Epithelial cell of proximal tubule (primary cell): ENCODE measurements at places on chromosomes 3 and 15.

- peak; percentile 16 for DNase-seq
Measured at GRCh38 chr15:72472992-72473610, 1.0 kb upstream of the ARIH1 start.

- DNase-seq, result no peak
Measured at GRCh38 chr15:93035092-93035915, 53.7 kb downstream of the RGMA start.

GRCh38 chr3:33042668-33043067, 54.3 kb downstream of the GLB1 start:
- DNase-seq, result no peak

GRCh38 chr15:51692154-51692553, 10.9 kb downstream of the SCG3 start:
- DNase-seq, result no peak

DNA sequence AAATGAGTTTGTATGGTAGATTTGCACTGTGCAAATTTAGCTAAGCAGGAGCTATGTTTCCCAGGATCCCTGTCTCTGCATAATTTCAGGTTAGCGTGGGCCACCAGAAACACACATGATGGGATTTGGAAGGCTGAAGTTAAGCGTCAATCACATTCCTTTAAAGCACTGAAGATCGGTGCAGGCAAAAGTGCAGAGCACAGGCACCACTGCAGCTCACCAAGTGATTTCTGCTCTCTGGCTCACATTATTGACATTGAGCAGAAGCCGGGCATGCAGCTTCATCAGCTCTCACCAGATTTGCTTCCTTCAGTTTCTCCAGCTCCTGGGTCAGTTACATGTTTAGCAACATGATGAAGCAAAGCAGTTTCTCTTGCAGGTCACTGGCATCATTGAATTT, 256.4 kb upstream of the TGFBR2 start:
- no peak for DNase-seq

- DNase-seq, result peak; percentile 55
Measured at GRCh38 chr3:177122183-177122856, 75.0 kb downstream of the TBL1XR1 start.

GRCh38 chr3:27147215-27147614, 222.0 kb downstream of the NEK10 start:
- no peak for DNase-seq

- no peak for DNase-seq
Measured at GRCh38 chr3:119570229-119570628, 9.1 kb upstream of the ADPRH start.

DNA sequence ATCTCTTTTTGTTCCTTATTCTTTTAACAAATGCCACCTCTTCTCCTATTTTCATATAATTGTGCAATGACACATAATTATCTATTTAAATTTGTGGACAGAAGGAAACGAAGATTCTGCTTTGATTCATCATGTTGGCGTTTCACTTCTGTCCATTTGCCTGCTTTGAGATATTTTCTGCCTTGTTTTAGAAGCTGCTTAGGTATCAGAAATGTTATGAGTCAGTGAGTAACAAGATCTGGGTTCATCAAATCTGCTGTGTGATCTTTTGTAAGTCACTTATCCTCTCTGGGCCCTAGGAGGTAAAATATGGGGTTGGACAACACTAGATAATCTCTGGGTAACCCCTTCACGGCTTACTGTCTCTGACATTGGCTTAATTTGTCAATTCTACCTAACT, 7.3 kb upstream of the MINDY4B start:
- no peak for DNase-seq

- no peak for DNase-seq
Measured at GRCh38 chr3:177596248-177596815, 399.1 kb upstream of the TBL1XR1 start.

- no peak for DNase-seq
Measured at GRCh38 chr3:132183811-132184210, 133.4 kb upstream of the ACP3 start.

GRCh38 chr3:31469385-31469784, 63.3 kb upstream of the STT3B start:
- DNase-seq, result no peak

- no peak for DNase-seq
Measured at GRCh38 chr15:89482139-89482538, 14.2 kb downstream of the RHCG start.

- no peak for DNase-seq
Measured at GRCh38 chr3:48344867-48345507, 11.5 kb upstream of the SPINK8 start.

DNA sequence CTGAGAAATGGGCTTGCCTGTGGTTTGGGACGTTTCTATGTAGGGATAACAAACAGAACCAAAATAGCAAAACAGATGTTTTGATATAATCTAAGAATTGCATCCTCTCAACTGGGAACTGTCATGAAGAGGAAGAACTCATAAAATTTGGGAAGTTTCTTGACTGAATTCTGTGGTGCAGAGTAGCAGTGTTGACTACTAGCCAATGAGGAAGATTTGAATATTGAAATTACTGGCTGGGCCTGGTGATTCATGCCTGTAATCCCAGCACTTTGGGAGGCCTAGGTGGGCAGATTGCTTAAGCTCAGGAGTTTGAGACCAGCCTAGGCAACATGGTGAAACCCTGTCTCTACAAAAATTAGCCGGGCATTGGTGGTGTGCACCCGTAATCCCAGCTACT, 42.2 kb downstream of the ZNF609 start:
- DNase-seq, result no peak

DNA sequence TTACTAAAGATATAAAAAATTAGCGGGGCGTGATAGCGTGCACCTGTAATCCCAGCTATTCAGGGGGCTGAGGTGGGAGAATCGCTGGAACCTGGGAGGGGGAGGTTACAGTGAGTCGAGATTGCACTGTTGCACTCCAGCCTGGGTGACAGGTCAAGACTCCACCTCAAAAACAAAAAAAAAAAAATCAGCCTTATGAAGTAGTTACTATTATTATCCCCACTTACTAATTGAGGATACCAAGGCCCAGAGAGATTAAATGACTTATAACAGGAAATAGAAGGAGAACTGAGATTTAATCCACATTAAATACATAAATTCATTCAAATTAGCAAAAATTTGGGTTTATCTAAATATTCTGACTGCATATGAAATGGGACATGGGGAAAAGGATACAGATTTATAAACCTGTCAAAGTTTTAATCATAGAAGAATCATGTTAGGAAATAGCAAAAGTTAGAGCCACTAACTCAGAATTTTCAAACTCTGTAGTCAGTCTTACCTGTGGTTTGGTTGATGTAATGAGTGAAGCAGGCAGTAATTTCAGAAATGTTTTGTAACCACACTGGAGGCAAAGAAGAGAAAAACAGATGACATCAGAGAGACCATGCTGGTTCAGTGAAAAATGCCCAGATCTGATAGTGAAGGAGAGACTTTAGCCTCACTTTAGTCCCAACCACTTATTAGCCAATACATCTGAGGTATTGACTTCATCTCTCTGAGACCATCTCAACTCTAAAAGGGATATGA, 25.0 kb upstream of the ACAP2 start:
- peak; percentile 44 for DNase-seq

DNA sequence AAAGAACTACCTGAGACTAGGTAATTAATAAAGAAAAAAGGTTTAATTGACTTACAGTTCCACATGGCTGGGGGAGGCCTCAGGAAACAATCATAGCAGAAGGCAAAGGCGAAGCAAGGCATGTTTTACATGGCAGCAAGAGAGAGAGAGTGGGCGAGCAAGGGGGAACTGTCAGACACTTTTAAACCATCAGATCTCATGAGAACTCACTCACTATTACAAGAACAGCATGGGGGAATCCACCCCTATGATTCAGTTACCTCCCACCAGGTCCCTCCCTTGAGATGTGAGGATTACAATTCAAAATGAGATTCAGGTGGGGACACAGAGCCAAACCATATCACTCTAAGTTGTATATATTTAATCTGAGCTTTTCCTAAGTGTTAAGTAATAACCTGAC, 79.0 kb upstream of the MLF1 start:
- DNase-seq, result no peak

DNA sequence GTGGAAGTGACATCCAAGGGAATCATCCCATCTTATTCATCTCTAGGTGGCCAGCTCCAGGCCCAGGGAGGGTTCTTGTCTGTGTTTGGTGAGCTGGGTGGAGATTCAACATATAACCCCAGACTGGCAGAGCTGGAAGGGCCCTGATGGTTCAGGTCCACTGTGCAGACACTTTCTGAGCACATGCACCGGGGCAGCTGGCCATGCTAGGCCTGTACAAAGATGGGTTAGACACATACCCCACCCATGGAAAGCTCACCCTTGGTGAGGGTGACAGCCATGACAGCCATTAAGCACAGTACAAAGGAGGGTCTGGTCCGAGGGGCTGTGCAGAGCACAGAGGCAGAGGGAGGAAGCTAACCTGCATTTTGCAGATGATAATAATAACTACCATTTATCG, 100.4 kb downstream of the CORO2B start:
- no peak for DNase-seq

- no peak for DNase-seq
Measured at GRCh38 chr3:48016301-48016973, at the start of gene MAP4. TSS of gene MAP4 (minus strand) at chr3:48016416. CDS start at chr3:47998860, 17,556 bp downstream.

GRCh38 chr3:53163444-53164387, 2.7 kb downstream of the PRKCD start:
- no peak for DNase-seq

DNA sequence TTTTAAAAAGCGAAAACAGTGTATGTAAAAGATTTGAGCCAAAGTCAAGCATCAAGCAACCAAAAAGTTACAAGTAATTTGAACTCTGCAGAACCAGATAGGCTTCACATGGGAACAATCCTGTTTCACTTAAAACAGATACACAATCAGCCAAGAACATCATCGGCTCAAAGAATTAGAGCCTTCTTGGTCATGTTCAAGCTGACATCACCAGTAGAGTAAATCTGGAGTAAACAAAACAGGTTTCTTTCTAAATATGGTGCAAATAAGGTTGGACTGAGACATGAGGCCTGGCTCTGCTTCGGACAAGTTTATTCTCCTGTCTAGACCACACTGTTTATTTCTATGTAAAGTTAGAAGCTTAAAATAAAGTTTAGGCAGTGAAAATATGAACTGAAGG, 116.0 kb downstream of the GMNC start:
- no peak for DNase-seq

DNA sequence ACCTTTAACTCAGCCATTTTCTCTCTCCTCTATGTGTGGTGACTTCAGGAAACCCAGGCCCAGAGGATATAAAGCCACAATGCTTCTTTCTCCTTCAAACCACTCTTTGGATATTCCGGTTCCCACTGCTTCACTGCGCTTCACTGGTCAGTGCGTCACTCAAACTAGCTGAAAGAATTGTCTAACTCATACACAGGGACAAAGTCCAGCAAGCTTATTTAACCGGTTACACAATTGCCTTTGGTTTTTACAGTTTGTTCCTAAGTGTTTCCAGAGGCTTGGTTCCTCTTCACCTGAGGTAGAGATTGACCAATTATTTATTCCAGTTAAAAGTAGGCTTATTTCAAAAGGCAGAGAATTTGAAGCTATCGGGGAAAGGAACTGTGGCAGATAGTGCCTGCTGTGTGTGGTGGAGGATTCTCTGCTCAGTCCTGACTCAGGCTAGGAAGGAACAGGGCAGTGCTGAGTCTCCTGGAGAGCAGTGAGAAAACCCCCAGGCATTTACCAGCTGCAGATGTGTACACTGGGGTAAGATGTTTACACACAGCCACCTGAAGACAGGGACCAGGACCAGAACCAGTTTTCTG, at the start of gene HGD:
Gene HGD, minus strand, starts transcription at position 145 of the 587 bp plus-strand sequence. Its CDS starts 128 bp downstream, at position 17.
- peak; percentile 98 for DNase-seq

GRCh38 chr15:94370936-94371285, 139.6 kb downstream of the MCTP2 start:
- no peak for DNase-seq

DNA sequence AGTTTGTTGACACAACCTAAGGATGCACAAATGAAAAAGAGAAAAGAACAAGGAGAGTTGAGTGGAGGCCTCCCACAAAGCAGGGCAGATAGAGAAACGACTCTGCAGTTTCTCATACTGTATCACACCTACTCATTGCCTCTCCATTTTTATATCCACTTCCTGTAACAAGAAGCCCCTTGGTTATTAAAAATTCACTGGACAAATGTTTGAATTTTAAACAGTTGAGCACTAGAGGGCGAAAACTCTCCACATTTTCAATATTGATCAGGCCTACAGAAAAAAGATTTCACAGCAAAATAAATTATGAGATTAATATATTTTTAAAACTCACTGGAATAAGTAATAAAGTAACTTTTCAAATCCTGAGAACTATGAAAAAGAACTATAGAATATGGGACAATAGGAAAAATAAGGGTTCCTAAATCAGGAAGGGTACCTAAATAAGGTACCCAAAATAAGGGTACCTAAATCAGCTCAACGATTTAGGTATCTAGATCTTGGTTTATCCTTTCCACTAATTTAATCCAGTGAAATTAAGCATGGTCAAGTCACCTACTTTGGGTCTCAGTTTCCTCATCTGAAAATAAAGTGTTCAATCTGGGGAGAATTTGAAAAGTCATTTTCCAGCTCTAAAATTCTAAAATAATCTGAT, 47.0 kb upstream of the PPIB start:
- DNase-seq, result no peak
